Activated T-helper 1 cell treated with anti-CD3 and anti-CD28 coated beads, Interleukin-12 subunit alpha, Interleukin-12 subunit beta, Interleukin-2, Interleukin-4 antibody, amounts not matched to agents 30 ng/mL and 10 ng/mL and 1 ng/mL, durations not matched to agents 14 hours and 24 hours and 36 hours (primary cell): ENCODE measurements at places on chromosomes 4 and X. TPM values are rescaled to one million over a fixed set of nuclear protein-coding genes. Genes with fewer than 3 reads are reported as not detected.

GRCh38 chrX:21529771-21530170, 128.4 kb downstream of the KLHL34 start:
- H3K4me1 ChIP-seq, result no peaks in the 10 kb centered on the region
- no peaks in the 10 kb centered on the region for H3K27me3 ChIP-seq
- H3K27ac ChIP-seq, result no peak overlapping the region
- no peak overlapping the region for H3K4me3 ChIP-seq
- no peak for DNase-seq

- H3K36me3 ChIP-seq, result no peaks in the 10 kb centered on the region
- H3K4me1 ChIP-seq, result no peaks in the 10 kb centered on the region
- H3K27me3 ChIP-seq, result no peaks in the 10 kb centered on the region
- no peak overlapping the region for H3K27ac ChIP-seq
- no peak overlapping the region for H3K4me3 ChIP-seq
- no peak for DNase-seq
Measured at GRCh38 chr4:175708739-175709138, 103.3 kb downstream of the GPM6A start.

- H3K27ac ChIP-seq, result no peak overlapping the region
- no peak for DNase-seq
- H3K4me3 ChIP-seq, result no peak overlapping the region
- peaks cover 9% of the 10 kb centered on the region for H3K27me3 ChIP-seq
Measured at GRCh38 chr4:7668826-7669225, 234.1 kb upstream of the PSAPL1 start.

DNA sequence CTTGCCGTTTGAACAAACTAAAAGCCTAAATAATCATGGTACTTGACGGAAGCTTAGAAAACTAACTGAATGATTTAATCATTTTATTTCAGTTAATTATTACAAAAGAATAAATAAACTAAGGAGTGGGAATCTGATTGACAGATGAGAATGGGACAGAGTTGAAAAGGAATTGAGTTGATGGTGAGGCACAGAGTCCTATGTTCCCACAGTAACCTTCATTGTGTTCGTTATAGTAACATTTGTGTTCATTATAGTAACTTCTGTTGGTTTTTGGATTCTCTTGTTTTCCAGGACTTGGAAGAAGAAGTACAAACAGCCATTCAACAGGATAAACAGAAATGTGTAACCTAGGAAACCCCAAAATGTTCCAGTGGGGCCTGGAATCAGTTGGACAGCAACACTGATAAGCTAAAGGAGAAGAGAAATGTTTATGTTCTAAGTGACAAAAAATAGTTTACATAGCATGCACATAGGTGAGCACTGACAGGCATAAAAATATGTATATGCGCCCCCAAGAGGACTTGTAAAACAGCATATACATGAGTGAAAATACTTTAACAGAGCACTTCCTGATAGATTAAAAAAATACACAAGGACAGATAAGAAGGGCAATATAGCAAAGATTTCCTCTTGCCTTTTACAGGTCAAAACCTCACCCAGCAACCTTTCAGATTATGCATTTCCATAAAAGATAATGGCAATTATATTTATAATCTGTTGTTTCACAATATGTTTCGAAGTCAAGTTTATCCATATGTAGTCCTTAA, 218.6 kb upstream of the HTR2C start:
- DNase-seq, result no peak
- no peak overlapping the region for H3K4me3 ChIP-seq
- H3K4me1 ChIP-seq, result no peaks in the 10 kb centered on the region
- H3K27ac ChIP-seq, result no peak overlapping the region

- H3K4me1 ChIP-seq, result no peaks in the 10 kb centered on the region
- no peak overlapping the region for H3K4me3 ChIP-seq
- DNase-seq, result no peak
- no peak overlapping the region for H3K27ac ChIP-seq
Measured at GRCh38 chrX:137172317-137172948, 138.6 kb upstream of the GPR101 start.

DNA sequence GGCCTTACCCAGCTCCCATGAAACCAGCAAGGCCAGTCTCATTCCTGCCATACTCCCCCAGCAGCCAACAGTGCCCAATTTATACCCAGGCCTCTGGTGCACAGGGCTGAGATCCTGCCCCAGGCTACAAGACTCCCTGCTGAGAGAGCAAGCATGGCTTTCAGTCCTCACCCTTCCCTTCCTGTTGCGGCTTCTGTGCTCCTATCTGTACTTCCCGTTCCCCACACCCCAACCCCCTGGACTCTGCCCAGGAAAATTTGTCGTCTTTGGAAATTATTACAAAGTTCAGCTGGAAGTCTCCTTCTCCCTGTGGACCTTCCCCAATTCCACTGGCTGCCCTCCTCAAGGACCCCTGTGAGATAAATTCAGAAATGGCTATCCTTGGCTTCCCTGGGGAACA, 84.1 kb upstream of the GK2 start:
- H3K4me1 ChIP-seq, result no peaks in the 10 kb centered on the region
- H3K36me3 ChIP-seq, result no peaks in the 10 kb centered on the region
- no peak for DNase-seq

DNA sequence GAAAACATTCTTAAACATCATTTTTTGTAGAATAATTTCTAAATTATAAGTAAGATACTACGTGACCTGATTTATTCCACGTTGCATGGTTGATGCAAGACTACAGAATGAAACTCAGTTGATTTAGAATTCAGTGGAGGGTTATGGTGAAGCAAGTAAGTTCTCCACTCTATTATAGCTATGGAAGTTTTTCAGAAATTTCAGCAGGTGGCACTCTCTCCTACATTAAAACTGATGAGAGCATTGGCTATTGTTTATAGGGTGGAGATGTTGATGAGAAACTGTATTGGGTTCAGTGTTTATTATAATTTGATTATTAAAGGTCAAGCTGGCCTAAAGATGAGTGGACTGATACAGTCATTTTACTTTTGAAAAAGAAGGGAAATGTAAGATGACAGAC, 88.0 kb downstream of the FNIP2 start:
- no peak overlapping the region for H3K4me3 ChIP-seq
- H3K36me3 ChIP-seq, result peaks cover 15% of the 10 kb centered on the region
- no peak overlapping the region for H3K27ac ChIP-seq
- H3K4me1 ChIP-seq, result peaks cover 12% of the 10 kb centered on the region

- no peak for DNase-seq
- H3K4me1 ChIP-seq, result no peaks in the 10 kb centered on the region
- no peak overlapping the region for H3K4me3 ChIP-seq
- H3K27me3 ChIP-seq, result no peaks in the 10 kb centered on the region
- H3K27ac ChIP-seq, result no peak overlapping the region
- peaks cover 24% of the 10 kb centered on the region for H3K36me3 ChIP-seq
Measured at GRCh38 chrX:312621-313331, 5.8 kb downstream of the GTPBP6 start.

DNA sequence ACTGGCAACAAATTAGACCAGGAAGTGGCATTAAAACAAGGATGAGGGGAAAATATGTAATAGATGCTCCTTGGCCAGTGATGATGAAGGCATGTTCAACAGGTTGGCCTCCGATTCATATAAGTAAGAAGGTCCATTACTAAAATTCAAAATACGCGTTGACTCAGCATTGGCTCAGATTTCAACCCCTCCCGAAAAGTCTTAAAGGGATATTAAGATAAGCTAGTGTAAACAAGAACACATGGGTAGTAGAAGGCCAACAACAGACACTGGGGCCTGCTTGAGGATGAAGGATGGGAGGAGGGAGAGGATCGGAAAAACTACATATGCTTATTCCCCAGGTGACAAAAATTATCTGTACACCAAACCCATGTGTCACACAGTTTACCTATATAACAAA, 19.1 kb upstream of the LAP3 start:
- no peak for DNase-seq
- H3K27me3 ChIP-seq, result peaks cover 19% of the 10 kb centered on the region
- peaks cover 8% of the 10 kb centered on the region for H3K4me1 ChIP-seq
- no peak overlapping the region for H3K4me3 ChIP-seq
- H3K27ac ChIP-seq, result no peak overlapping the region

DNA sequence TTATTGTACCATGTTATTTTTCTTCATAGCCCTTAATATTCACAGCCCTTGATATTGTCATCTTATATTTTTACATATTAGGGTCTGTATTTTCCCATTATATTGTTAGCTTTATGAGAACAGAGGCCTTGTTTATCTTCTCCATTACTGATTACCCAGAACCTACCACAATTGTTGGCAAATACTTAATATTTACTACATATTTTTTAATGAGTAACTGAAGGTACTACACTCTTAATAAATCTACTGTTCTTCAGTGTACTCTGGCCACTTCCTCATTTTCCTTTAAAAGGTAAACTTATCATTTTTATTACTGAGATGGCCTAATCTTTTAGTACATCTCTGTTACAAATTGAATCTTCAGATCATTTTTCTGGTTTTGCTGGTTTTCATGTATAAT, 133.5 kb downstream of the COL4A5 start:
- no peaks in the 10 kb centered on the region for H3K27me3 ChIP-seq
- H3K4me3 ChIP-seq, result no peak overlapping the region
- no peaks in the 10 kb centered on the region for H3K36me3 ChIP-seq

DNA sequence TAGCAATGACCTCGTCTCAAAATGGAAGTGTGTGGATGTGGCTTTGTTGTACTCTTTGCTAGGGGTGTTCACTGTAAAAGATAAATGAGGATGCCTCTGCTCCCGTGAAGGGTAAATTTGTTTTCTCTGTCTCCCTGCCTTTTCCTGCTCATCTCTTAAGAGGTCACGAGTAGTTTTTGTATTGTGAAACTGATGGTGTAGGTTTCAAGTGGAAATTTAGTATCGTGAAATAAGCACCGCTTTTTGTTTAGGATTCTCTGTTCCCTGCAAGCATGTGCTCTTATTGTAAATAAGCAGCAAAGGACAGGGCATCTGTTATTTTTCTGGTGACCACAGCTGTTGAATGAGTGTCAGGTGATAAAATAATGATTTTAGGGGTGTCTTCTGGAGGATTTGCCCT, 104.6 kb downstream of the PHEX start:
- peaks cover 21% of the 10 kb centered on the region for H3K4me1 ChIP-seq
- no peak overlapping the region for H3K4me3 ChIP-seq
- H3K36me3 ChIP-seq, result no peaks in the 10 kb centered on the region
- H3K27ac ChIP-seq, result no peak overlapping the region
- no peaks in the 10 kb centered on the region for H3K27me3 ChIP-seq

GRCh38 chr4:13994016-13994415, 366.5 kb upstream of the BOD1L1 start:
- no peak overlapping the region for H3K4me3 ChIP-seq
- H3K27ac ChIP-seq, result no peak overlapping the region
- no peaks in the 10 kb centered on the region for H3K4me1 ChIP-seq
- H3K27me3 ChIP-seq, result peaks cover 2% of the 10 kb centered on the region
- H3K36me3 ChIP-seq, result no peaks in the 10 kb centered on the region

GRCh38 chr4:143282211-143282707, 54.4 kb upstream of the GAB1 start:
- H3K27ac ChIP-seq, result no peak overlapping the region
- DNase-seq, result no peak
- H3K4me3 ChIP-seq, result no peak overlapping the region
- H3K36me3 ChIP-seq, result no peaks in the 10 kb centered on the region
- H3K27me3 ChIP-seq, result peaks cover 4% of the 10 kb centered on the region
- no peaks in the 10 kb centered on the region for H3K4me1 ChIP-seq

GRCh38 chr4:26402458-26402857, 81.6 kb downstream of the RBPJ start:
- no peak for DNase-seq
- H3K36me3 ChIP-seq, result peaks cover 53% of the 10 kb centered on the region
- no peak overlapping the region for H3K27ac ChIP-seq
- no peaks in the 10 kb centered on the region for H3K27me3 ChIP-seq

DNA sequence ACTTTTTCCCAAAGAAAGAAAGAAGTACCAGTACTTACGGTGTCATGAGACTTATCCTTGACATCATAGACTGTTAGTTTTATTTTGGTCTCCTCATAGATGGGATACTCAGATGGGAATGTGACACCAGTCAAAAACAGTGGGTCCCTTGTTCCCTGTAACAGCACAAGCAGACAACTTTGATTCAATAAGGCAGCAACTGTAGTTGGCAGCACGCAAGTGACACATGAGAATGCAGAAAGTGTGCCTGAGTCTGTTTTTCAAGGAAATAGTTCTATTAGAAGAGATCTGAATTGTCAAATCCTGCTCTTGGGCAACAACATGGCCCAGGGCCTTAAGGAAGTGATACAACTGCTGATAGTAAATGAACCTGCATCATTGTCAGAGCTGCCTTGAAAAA, 443.2 kb downstream of the INPP4B start:
- H3K4me1 ChIP-seq, result peaks cover 83% of the 10 kb centered on the region
- H3K36me3 ChIP-seq, result peaks cover 8% of the 10 kb centered on the region
- peak overlapping the region; percentile 81 for H3K4me3 ChIP-seq
- no peak for DNase-seq

Gene FAM149A
- total RNA-seq, result 0.61 TPM in 1 of 2 replicates, not detected in the other

Gene GUCY1B1
- total RNA-seq, result 0.26 and 0.29 TPM in 2 replicates

Gene CPZ
- not detected in 2 replicates for total RNA-seq

Gene DGAT2L6
- total RNA-seq, result not detected in 2 replicates
